ENCODE measurements at places on chromosomes 1 and 21. TPM values are rescaled to one million over a fixed set of nuclear protein-coding genes. Genes with fewer than 3 reads are reported as not detected.

- H3K27me3 ChIP-seq: no peaks in the 10 kb centered on the region
- no peaks in the 10 kb centered on the region for H3K36me3 ChIP-seq
- DNase-seq: no peak
- H3K4me3 ChIP-seq: no peak overlapping the region
Measured at GRCh38 chr1:47970882-47971281, 26.3 kb downstream of the TRABD2B start.

GRCh38 chr21:29213513-29214385 is 83.3 kb downstream of the MAP3K7CL start:
- no peak overlapping the region for H3K27ac ChIP-seq
- H3K27me3 ChIP-seq: no peaks in the 10 kb centered on the region
- H3K4me3 ChIP-seq: no peak overlapping the region
- no peaks in the 10 kb centered on the region for H3K36me3 ChIP-seq

DNA sequence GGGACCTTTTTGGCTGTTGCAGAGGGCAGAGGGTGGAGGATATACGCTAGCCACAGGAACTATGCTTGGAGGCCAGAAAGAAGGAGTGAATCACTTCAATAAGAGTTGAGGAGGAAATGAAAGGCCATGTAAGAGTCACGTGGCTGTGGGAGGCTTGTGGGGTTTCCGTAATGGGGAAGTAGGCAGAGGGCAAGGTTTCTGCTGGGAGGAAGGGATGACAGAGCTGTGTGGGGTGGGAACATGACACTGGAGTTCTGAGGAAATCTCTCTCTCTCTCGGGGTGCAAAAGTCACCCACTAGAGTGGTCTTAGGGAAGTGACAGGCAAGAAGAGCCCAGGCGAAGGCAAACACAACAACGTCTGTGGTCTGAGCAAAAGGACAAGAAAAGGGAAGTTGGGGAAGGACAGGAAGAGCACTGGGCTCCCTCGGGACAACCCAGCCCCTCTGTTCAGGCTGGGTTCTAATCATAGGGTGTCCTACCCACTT is 3.9 kb upstream of the CD1C start:
- H3K4me1 ChIP-seq: peaks cover 93% of the 10 kb centered on the region
- peak overlapping the region; percentile 21 for H3K4me3 ChIP-seq
- H3K36me3 ChIP-seq: no peaks in the 10 kb centered on the region

DNA sequence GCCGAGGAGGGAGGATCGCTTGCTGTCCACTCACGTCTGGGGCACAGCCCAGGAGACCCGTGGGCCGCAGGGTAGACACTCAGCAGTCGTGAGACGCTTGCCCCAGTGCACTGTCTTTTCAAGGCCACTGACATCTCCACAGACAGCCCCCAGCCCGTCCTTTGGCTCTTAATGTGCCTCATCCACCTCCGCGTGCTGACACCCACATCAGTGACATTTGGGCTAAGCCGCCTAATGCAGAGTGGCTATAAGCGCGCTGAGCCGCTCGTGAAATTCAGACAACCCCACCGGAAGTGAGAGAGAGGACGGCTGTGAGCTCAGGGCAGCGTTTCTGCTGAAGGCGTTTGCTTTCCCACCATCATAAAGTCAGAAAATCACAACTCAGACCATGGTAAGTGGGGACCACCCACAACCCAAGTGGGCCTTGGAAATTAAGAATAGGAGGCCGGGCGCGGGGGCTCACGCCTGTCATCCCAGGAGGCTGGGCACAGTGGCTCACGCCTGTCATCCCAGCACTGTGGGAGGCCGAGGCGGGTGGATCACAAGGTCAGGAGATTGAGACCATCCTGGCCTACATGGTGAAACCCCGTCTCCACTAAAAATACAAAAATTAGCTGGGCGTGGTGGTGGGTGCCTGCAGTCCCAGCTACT is 8.4 kb downstream of the SLC35E2B start:
- H3K36me3 ChIP-seq: peaks cover 24% of the 10 kb centered on the region

DNA sequence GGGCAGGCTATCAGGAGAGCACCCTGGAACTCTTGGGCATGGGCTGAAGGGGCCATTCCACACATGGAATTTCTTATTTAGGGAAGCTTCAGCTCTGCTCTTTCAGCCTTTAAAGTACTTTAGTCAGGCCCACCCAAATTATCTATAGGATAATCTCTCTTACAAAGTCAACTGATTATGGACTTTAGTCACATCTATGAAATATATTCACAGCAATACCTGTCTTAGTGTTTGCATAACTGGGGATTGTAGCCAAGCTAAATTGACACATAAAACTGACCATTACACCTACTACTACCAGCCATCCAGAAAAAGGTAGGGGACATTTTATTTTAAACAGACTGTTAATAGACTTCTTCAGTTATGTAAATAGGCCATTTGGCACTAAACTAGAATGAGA is 114.9 kb upstream of the VANGL1 start:
- H3K36me3 ChIP-seq: no peaks in the 10 kb centered on the region
- H3K4me3 ChIP-seq: no peak overlapping the region
- H3K27me3 ChIP-seq: no peaks in the 10 kb centered on the region
- H3K4me1 ChIP-seq: no peaks in the 10 kb centered on the region
- no peak for DNase-seq

Gene TIE1
- total RNA-seq: 0.10 TPM

Gene GSTM3
- 2.8 TPM for total RNA-seq

Gene ZBTB8A
- total RNA-seq: 0.17 TPM

Data from B cell (primary cell).